ENCODE measurements at places on chromosomes 4 and X. TPM values are rescaled to one million over a fixed set of nuclear protein-coding genes. Genes with fewer than 3 reads are reported as not detected.

GRCh38 chrX:120741452-120741851 is 111.6 kb upstream of the C1GALT1C1 start:
- DNase-seq, result no peak

DNA sequence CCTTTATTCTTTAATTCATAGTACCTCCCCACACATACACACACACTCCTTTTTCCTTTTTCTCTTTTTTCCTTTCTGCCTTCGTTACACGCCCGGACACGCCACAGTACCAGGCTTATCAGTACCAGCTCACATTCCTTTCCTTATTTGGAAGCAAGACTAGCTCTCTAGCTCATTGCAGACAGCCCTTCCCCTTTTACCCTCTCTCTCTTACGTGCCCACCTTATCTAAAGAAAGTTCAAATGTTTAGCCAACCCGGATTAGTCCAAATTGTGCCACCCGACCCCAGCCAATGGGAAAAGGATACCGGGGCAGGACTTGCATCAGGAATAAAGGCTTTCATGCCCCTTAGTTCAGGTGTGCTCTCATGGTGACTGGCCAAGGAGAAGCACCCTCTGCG is 194.7 kb upstream of the VCX3A start:
- DNase-seq, result no peak

- no peak for DNase-seq
Observed at GRCh38 chr4:152616804-152617203, 63.0 kb downstream of the TMEM154 start.

IL13RA2 gene
- total RNA-seq, result not detected

GRCh38 chr4:27000820-27001219 is 140.2 kb downstream of the STIM2 start:
- DNase-seq, result no peak

GRCh38 chr4:120659616-120660170 is 262.8 kb downstream of the PRDM5 start:
- no peak for DNase-seq

GRCh38 chr4:15188605-15189539 is 186.6 kb downstream of the CPEB2 start:
- no peak for DNase-seq

DNA sequence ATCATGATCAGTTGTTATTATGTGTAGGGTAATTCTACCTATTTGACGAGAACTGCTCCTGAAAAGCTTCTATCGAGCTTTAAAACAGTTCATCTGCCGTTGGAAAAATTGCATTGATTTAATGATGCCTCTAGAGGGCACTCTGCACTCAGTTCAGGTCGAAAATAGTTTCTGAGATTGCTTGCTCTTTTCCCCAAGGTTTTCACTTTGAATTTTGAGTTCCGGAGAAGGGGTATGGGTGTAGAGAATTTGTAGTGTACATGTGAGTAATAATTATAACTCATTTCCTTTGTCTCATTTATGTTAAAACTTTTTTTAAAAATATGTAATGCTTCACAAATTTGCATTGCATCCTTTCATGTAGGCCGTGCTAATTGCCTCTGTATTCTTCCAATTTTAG is 28.4 kb upstream of the TNIP3 start:
- DNase-seq, result no peak

KCNE5 gene
- total RNA-seq, result not detected
